ENCODE measurements at places on chromosomes 1 and 21.

DNA sequence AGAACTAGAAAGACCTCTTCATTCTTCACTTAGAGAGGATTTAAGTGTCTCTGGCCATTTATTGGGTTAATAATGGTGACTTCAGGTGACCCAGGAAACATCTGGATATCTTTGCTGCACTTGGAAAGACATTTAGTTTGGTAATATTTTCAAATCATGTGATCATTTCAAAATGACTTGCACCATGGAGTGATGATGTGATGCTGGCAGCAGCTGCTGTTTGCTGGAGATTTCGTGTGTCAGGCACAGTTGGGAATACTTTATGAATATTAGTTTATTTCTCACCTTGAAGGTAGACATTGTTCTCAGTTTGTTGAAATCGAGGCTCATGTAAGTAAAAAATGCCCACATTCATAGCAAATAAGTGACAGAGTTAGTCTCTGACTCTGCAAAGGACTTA is 236.0 kb downstream of the DISC1 start:
- DNase-seq, result no peak

GRCh38 chr1:170085091-170085490 is 10.6 kb upstream of the KIFAP3 start:
- DNase-seq, result no peak

GRCh38 chr1:240499012-240499411 is 112.9 kb downstream of the GREM2 start:
- DNase-seq, result no peak

GRCh38 chr1:14769486-14770274 is 171.2 kb downstream of the KAZN start:
- no peak for DNase-seq

- DNase-seq, result no peak
Measured at GRCh38 chr1:117653732-117654492, 48.1 kb downstream of the TENT5C start.

- no peak for DNase-seq
Measured at GRCh38 chr1:91015794-91016550, 5.9 kb downstream of the ZNF644 start.

DNA sequence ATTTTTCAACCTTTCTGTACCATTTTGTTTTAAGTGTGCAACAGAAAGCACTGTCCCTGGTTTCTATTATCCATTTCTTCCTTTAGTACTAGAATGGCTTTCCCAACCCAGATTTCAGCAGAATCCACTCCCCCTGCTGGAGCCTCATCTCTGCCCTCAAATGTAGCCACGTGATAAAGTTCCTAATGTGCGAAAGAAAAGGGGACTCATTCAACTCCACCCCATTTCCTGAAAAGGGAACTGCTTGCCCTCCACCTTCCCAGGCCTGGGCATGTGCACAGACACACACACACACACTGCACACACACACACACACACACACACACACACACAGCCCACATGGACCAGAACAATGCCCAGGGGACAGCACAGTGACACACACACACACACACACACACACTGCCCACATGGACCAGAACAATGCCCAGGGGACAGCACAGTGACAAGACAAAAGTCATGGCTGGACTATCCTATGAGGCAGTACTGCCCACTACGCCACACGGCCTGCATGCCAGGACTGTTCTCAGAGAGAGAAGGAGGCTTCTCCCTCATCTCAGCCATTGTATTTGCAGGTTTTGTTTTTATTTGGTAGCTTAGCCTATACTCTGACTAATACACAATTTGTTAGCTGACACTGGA is 33.2 kb downstream of the PACC1 start:
- no peak for DNase-seq

DNA sequence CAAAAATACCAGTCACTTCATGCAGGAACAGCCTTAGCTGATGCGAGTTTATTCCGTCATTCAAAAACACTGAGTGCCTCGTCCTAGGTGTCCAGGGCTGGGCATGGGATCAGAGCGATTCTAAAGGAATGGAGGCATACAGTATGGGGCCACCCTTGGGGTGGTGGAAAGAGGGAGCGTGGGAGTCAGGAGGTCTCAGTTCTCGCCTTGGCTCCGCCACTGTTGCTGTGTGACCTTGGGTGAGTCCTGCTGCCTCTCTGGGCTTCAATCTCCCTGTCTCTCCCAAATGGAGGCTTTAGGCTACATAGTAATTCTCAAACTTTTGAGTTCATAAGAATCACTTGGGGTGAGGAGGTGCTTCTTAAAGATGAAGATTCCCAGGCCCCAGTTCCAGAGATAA is 44.0 kb downstream of the OPRD1 start:
- DNase-seq, result no peak

DNA sequence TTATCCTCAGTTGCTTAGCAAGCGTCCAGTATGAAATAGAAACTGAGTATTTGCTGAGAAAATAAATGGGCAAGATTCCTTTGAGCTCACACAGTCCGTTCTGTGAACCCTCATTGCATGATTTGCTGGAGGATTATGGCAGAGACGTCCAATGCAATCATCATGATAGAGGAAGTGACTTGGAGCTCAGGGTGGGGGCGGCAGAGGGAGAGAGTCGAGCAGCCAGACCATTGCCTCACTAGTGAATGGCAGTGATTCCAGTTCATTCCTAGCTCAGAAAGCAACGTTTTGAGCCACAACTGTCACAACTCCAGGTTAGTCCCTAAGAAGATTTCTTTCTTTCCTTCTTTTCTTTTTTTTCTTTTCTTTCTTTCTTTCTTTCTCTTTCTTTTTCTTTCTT is 27.5 kb upstream of the COL9A2 start:
- no peak for DNase-seq

DNA sequence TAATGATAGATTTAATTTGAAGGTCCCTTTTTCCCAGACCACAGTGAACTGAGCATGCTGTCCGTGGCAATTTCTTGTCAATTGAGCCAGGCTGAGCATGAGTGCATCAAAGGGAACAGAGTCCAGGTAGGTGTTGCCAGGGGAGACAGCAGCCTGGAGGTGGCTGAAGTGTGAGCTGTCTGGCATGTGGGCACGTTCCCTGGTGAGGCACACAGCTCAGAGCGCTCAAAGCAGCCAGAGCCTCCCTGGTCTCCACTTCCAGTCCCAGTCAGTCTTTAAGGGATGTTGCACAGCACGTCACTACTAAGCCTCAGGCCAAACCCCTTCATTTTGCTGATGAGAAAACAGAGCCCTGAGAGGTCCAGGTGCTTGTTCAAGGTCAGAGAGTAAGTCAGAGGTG is 251.4 kb downstream of the MATN1 start:
- DNase-seq, result no peak

DNA sequence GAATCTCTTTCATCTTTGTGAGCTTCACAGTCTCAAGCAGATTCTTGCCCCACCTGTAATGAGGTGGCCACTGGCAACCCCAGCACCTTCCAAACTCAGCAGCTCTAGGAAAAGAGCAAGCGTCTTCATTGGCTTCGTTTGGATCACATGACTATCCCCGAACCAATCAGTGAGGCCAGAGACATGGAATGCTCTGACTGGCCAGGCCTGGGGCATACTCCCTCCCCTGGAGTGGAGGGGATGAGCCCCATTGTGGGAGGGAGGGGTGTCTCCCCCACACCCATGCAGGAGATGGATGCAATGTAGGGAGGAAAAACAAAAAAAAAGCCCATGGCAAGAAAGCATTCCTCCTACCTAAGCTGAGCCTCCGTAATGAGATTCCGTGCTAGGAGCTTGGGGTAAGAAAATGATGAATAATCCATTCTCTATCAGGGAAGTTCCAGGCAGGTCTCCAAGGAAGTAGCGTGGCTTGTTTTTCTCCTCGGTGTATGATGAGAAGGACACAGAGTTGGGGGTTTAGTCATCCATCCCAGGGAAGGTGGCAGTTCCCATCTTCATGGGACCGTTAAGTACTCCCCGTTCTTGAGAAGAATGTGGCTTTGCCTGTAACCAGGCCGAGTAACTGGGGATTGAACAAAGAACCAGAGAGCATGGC is 32.7 kb downstream of the FHAD1 start:
- DNase-seq, result no peak

DNA sequence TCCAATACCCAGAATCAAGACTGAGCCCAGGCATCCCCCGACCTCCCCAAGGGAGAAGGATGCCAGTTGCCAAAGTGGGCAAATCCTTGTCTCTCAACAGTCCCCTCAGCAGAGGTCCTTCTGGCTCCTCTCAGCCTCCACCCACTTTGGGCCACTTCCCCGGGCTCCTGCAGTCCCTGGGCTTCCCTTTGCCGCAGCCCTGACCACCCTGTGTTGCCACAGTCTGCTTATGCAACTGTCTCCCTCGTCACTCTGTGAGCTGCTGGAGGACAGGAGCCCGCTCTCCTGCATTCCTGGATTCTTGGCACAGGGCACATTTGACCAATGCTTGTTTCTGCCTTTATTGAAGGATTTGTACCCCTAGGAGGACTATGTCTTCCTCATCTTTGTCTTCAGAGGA is 2.9 kb upstream of the LRP8 start:
- DNase-seq, result no peak

Measured in right forelimb (tissue), 1 donor.